ENCODE measurements at places on chromosomes 6 and 20. TPM values are rescaled to one million over a fixed set of nuclear protein-coding genes. Genes with fewer than 3 reads are reported as not detected.

DNA sequence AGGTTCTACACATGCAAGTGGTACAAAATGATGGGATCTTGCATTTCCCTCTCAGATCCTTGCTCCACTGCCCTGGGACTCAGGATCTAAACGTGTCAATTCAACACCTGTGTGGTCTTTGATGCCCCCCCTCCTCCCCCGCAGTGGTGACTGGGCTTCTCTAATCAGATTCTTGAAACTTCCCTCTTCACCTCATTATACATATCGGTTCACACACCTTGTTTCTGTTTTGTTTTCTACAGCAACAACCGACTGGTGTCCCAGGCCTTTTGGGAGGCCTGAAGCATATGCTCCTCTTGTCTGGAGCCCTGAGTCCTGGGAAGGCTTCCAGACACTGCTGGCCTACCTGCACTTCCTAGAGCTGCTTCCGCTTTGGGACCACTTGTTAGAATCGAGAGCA lies 20.0 kb downstream of the SAMD3 start:
- ATAC-seq = no peak

DNA sequence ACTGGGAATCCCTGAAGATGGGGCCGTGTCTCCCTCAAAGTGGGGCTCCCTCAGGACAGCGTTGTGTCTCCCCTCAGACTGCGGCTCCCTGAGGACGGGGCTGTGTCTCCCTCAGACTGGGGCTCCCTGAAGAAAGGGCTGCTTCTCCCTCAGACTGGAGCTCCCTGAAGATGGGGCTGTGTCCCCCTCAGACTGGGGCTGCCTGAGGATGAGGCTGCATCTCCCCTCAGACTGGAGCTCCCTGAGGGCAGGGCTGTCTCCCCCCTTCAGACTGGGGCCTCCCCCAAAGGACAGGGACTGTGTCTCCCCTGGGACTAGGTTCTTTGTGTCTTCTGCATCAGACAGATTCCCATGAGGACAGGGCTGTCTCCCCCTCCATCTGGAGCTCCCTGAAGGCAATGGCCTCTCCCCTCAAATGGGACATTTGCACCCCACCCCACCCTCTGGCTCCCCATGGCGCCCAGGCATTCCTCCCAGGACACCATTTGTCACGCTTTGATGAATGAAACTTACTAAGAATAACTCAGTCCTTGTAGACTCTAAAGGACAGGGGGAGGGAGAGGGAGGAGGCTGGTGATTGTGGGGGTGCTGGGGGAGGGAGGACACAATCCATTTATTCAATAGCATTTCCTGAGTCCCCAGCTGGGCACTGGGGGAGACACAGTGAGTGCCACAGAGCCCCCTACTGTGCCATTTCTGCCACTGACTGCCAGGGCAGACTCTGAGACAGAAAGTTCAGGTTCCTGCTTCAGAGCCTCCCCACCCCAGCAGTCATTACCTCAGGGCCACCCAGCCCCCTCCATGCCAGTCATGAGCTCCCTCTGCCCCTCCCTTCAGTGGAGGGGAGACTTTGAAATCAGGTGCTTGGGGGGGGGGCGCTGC lies 122.4 kb downstream of the MRPL14 start:
- ATAC-seq = peak; percentile 2

GSTA2 gene
- not detected for total RNA-seq

GRCh38 chr20:45781391-45781931 lies 10.2 kb downstream of the WFDC3 start:
- ATAC-seq = no peak

PRR18 gene
- total RNA-seq = 0.73 TPM

LTB gene
- 0.47 TPM for total RNA-seq

- ATAC-seq = no peak
Observed at GRCh38 chr20:31824554-31825313, 5.6 kb downstream of the MYLK2 start.

- ATAC-seq = no peak
Observed at GRCh38 chr6:28988536-28989311, 16.4 kb downstream of the ZNF311 start.

DNA sequence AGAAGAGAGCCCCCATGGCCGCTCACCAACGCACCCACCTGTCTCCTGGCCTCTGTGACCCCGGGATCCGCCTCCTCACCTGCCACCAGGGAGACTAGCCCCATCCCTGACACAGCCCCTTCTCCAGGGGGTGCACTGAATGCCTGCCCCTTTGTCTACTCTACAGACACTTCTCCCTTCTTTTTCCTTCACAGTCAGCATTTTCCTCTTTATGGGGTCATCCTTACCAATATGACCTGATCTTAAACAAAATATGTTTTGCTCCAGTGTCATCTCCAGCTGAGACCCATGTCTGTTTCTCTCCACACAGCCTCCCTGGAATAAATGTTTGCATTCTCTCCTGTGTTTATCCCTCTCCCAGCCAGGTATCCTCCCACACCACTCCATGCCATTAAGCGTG lies 14.6 kb upstream of the CCR6 start:
- ATAC-seq = no peak

RING1 gene
- total RNA-seq = 42.9 TPM

All from motor neuron (in vitro differentiated cells).